ENCODE measurements at places on chromosomes 5 and 9.

DNA sequence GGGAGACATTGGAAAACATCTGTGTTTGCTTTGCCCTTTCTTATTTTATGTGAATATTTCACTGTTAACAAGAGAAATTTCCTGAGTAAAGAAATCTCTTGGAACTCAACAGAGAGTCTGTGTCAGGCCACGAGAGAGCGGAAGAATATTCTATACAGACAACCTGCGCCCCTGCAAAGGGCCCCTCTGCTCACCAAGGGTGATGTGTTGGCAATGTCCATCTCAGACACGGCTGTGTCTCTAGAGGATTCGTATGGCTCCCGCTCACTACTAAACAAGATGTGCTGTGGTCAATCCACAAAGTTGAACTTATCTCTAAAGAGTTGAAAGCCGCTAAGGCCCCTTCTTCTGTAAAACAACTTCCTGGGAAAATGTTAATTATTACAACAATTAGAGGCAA is 241.0 kb upstream of the IRX1 start:
- DNase-seq = no peak

- no peak for DNase-seq
Observed at GRCh38 chr5:28880936-28881335, 1842.5 kb upstream of the CDH9 start.

GRCh38 chr9:34993502-34994259 is 4.1 kb downstream of the DNAJB5 start:
- DNase-seq = no peak

DNA sequence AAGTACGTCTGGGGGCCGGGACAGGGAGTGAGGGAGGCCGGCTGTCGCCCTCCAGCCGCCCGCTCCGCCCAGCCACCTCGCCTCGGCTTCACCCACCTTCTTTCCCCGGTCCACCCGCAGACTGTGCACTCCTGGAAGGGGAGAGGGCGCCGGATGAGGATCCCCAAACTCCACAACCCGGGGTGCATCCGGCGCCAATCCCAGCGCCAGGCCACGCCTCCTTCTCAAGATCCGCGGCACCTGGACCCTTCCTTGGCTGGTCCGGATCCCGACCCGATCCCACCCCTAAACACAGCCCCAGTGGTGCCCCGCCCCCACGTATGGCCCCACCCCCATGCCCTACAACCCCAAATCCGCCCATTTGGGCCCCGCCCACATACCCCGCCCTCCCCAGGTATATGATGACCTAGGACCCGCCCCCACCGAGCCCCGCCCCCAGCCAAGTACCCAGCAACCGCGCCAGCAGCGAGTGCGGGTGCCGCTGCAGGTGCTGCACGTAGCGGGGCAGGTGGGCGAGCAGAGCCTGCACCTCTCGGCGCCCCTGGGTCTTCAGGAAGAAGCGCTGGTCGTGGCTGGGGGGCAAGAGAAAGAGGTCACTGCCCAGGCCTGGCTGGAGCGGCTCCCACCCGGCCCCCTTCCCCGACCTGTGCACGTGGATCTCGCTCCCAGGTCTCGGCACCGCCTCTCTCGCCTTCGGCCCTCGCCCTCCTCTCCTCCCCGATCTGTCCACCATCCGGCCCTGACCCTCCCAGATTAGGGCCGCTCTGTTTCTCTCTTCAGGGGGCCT is 3.2 kb downstream of the PIP5KL1 start:
- no peak for DNase-seq

GRCh38 chr5:44160369-44160768 is 228.9 kb downstream of the FGF10 start:
- no peak for DNase-seq

- DNase-seq = no peak
Observed at GRCh38 chr9:105854783-105855724, 160.7 kb downstream of the TMEM38B start.

DNA sequence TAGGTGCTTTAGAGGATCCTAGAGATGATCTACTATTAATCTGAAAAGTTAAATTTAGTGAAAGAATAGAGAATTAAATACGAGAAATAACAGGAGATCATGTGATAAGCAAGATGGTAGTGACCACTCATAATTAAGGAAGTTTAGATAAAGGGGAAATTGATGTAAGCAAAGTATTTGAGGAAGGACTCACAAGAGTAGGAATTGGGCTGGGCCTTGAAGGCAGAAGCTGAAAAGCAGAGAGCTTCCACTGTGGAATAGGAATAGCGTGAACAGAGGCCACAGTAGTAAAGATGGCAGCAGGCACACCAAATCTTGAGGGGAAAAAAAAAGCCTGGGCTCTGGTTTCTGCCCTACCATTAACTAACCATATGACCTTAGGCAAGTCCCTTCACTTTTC is 38.0 kb downstream of the KIF24 start:
- no peak for DNase-seq

DNA sequence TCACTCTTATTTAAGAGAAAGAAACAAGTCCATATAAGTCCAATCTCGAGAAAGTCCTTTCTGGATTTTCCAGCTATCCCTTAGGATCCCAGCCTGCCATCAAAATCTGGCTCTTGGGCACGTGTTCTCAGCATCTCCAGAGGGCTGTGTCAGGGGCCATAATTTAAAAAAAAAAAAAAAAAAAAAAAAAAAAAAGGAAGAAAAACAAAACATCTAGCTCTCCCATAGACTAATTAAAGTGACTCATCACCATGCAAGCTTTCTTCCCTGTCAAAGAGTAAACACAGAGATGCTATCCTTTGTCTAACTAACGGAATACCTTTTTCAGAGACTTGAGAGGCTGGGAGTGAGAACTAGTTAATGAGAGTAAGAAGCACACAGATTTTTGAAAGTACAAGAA is 44.9 kb upstream of the MYO10 start:
- no peak for DNase-seq

GRCh38 chr5:20555034-20555433 is 567.0 kb upstream of the CDH18 start:
- DNase-seq = no peak

GRCh38 chr9:127887792-127888191 is 10.3 kb upstream of the AK1 start:
- DNase-seq = no peak

DNA sequence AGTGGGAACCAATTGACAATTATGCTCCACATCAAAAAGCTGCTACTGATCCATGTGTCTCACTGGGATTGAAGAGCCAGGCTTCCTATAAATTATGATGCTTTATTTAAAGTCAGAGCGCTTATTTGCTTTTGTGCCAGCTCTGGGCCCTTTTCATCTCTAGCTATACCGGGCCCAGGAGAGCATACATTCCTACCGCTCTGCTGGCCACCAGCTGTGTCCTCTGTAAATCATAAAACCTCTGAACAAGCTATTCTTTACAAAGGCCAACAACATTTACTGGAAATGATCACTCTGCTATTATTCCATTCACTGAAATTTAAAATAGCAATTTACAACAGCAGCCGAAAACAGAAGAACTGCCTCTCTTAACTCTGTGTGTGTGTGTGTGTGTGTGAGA is 86.6 kb downstream of the ZNF608 start:
- no peak for DNase-seq

DNA sequence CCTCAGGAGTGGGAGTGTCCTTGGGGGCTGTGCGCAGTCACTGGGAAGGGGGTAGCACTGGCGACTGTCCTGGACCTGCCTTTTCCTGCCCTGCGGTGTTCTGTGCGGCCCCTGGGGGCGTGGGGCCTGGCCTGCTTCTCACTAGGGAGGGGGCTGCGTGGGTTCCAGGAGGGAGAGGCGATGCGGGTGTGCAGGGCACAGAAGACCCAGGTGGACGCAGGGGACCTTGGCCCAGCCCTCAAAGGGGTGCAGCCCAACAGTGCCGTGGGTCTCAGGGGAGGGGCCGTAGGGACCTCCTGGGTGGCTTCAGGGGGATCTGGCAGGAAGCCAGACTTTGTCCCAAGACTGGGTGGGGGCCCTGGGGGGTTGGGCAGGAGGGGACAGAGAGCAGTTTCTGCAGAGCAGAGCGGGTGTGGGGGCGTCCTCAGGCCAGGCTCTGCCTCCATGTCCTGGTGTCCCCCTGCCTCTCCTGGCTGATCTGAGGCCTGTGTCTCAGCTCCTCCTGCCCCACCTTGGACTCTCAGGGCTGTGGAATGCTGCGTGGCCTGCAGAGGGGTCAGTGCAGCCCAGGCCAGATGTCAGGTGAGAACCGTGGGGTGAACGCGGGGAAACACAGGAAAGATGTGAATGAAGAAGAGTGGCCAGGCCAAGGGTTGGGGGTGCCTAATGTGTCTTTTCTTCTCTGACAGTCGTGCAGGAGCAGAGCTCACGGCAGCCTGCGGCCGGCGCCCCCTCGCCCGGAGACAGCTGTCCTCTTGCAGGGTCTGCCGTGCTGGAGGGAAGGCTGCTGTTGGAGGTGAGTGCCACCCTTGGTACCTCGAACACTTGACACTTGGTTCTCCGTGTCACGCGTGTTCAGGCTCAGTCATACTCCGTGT is 54.6 kb downstream of the AHRR start:
- no peak for DNase-seq

GRCh38 chr9:33524306-33524947 is 376 bp downstream of the ANKRD18B start:
- DNase-seq = no peak

- no peak for DNase-seq
Observed at GRCh38 chr5:163190283-163190682, 247.1 kb upstream of the CCNG1 start.

Measured in amniotic stem cell (primary cell).